ENCODE measurements at places on chromosomes 16 and 17. TPM values are rescaled to one million over a fixed set of nuclear protein-coding genes. Genes with fewer than 3 reads are reported as not detected.
A peak's percentile ranks its signal among the peaks of the same experiment; 100 is the strongest.

DNA sequence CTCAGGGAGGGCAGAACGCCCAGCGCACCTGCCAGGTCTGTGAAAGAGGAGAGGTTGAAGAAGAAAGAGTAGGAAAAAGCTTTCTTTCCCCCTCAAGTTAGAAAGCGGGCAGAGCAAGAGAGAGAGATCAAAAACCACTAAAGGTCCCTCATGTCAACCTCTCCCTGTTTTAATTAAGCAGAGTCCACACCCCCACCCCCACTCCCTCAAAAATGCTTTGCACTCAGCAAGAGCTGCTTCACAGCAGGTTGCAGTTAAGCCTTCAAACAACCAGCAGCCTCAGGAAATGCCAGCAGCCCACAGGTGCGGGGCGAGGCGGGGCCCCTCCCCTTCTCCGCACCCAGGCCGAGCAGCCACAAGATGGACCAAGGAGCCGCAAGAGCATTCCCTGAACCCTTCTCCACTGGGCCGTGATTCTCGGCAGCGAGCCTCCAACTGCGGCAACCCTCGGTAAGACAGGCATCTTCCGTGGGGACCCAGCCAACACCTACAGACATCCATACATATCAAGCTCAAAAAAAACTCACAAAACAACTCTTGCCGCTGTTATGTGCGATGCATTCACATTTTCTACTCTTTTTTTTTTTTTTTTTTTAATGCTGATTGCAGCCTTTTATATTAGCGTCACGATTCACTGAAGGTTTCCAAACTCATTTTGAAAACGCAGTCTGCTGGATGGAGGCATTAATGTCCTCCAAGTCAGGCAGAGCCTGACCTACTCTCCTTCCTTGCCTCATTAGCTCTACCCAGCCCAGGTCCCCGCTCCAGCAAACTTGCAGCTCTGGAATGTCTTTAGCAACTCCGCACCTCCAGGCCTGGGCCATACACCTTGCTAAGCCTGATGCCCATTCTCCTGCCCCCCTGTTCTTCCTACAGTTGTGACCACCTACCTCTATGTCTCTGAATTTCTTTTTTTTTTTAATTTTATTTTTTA, 66.1 kb downstream of the AXIN2 start:
- no peaks in the 10 kb centered on the region for H3K36me3 ChIP-seq
- H3K27me3 ChIP-seq = no peaks in the 10 kb centered on the region
- DNase-seq = peak; percentile 38
- no peak overlapping the region for H3K27ac ChIP-seq
- H3K4me3 ChIP-seq = peak overlapping the region; percentile 29
- H3K4me1 ChIP-seq = peaks cover 4% of the 10 kb centered on the region

DNA sequence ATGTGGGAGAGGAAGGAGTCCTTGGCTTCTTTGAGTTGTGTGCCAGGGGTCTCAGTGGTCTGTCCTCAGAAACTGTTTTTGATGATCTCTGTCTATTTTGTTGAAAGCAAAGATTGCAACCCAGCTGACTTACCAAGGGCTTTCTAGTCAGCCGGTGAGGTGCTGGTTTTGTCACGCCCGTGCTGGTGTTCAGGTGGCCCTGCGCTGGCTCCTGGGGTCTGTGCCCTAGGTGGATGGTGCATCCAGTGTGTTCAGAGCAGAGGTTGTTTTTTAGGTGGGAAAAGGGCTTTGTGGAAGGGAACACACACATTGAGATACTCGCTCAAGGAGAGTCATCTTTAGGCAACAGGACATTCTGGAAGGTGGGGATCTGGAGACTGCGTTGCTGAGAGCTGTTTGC, 51.0 kb downstream of the BANP start:
- no peaks in the 10 kb centered on the region for H3K36me3 ChIP-seq
- DNase-seq = no peak
- H3K4me3 ChIP-seq = no peak overlapping the region
- no peaks in the 10 kb centered on the region for H3K4me1 ChIP-seq

ABCC6 gene
- not detected for total RNA-seq

- H3K27ac ChIP-seq = no peak overlapping the region
- H3K36me3 ChIP-seq = no peaks in the 10 kb centered on the region
- H3K27me3 ChIP-seq = no peaks in the 10 kb centered on the region
- H3K4me1 ChIP-seq = no peaks in the 10 kb centered on the region
- H3K4me3 ChIP-seq = no peak overlapping the region
- DNase-seq = no peak
These were observed 334.9 kb downstream of the C16orf95 start for GRCh38 chr16:86982347-86982596.

- no peaks in the 10 kb centered on the region for H3K36me3 ChIP-seq
- H3K27me3 ChIP-seq = no peaks in the 10 kb centered on the region
- peak overlapping the region; percentile 24 for H3K27ac ChIP-seq
- H3K4me1 ChIP-seq = peaks cover 15% of the 10 kb centered on the region
- H3K4me3 ChIP-seq = no peak overlapping the region
These were observed 12.0 kb downstream of the TBC1D24 start for GRCh38 chr16:2486645-2487516.

All from naive thymus-derived CD4-positive, alpha-beta T cell (primary cell).